ENCODE measurements at places on chromosomes 1 and 21. TPM values are rescaled to one million over a fixed set of nuclear protein-coding genes. Genes with fewer than 3 reads are reported as not detected.
A peak's percentile ranks its signal among the peaks of the same experiment; 100 is the strongest.

DNA sequence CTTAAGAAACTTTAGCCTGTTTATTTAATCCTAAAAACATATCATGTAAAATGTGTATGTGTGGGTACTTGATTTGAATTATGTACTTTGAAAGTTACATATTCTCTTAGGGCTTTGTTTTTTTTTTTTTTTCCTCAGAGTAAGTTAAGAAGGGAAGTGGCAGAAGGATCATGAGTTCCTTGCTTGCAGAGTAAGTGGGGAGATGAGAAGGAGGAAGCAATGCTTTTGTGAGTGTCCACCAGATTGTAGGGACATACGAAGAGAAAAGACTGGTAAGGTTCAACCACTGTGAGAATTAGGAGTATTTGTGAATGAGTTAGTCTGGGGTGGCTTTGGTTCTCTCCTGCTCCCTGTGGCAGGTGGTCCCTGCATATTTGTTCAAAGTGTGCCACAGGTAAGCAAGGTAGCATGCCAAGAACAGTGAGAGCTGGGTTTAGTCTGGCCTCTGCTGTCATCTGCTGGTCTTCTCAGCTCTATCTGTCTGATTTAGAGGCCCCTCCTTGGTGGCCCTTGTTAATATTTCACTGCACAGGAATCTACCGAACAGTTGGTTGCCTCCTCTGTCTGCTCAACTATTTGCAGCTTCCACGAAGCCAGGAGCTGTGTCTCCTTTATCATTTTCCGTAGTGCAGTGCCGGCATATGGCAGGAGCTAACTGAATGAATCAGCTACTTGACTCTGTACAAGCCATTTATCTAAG, 9.5 kb downstream of the DNM3 start:
- H3K4me3 ChIP-seq, result no peak overlapping the region
- DNase-seq, result no peak
- no peaks in the 10 kb centered on the region for H3K4me1 ChIP-seq
- no peaks in the 10 kb centered on the region for H3K27me3 ChIP-seq
- H3K27ac ChIP-seq, result no peak overlapping the region
- H3K36me3 ChIP-seq, result no peaks in the 10 kb centered on the region

The ATP1A4 gene
- total RNA-seq, result 0.22 TPM

- DNase-seq, result no peak
- no peaks in the 10 kb centered on the region for H3K27me3 ChIP-seq
- H3K4me3 ChIP-seq, result no peak overlapping the region
- H3K27ac ChIP-seq, result no peak overlapping the region
Measured at GRCh38 chr1:163076981-163077761, 8.0 kb downstream of the RGS4 start.

DNA sequence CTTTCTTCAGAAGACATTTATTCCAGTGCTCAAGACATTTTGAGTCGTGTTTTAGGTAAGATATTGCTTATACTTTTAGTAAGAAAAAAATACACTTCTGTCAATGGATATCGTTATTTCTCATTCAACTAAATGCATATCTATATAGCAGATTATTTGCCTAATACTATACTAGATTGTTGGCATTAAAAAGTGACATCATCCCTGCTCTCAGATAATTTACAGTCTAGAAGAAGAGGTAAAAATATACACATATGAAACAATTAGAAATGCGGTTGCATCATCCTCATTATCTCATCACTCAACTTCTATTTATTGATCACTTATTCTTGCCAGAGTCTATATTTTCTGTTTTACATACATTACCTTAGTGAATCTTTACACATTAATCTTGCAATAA, 367.7 kb downstream of the ADGRL2 start:
- H3K36me3 ChIP-seq, result no peaks in the 10 kb centered on the region
- no peaks in the 10 kb centered on the region for H3K4me1 ChIP-seq
- no peak overlapping the region for H3K4me3 ChIP-seq
- no peak overlapping the region for H3K27ac ChIP-seq
- H3K27me3 ChIP-seq, result no peaks in the 10 kb centered on the region

DNA sequence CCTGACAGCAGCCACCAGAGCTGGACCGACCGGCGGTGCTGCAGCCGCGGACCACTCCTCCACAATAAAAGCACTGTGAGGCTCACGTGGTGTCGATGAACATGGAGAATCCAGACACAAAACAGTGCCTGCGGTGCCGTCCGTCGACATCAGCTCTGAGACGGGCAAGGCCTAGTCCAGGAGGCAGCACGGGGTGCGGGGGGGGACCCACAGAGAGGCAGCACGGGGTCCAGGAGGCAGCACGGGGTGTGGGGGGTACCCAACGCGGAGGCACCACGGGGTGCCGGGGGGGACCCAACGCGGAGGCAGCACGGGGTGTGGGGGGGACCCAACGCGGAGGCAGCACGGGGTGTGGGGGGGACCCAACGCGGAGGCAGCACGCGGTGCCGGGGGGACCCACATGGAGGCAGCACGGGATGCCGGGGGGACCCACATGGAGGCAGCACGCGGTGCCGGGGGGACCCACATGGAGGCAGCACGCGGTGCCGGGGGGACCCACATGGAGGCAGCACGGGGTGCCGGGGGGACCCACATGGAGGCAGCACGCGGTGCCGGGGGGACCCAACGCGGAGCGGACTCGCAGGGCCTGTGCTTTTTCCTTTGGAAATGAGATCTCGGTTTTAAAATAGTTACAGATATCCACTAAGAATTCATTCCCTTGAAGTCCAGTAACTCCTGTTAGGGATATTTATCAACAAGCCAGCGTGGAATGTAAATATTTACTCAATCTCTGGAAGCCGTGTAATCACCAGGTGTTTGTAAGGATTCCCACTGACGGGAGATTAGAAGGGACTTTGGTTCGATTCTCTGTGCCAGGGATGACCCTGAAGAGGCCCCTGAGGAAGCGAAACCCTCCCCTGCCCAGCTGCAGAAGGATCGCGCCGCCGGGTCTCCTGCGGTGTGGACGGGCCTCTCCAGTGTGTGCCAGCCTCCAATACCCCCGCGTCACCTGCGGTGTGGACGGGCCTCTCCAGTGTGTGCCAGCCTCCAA, 52.1 kb downstream of the COL6A1 start:
- no peaks in the 10 kb centered on the region for H3K27me3 ChIP-seq
- no peak overlapping the region for H3K4me3 ChIP-seq
- peak overlapping the region; percentile 43 for H3K27ac ChIP-seq
- no peak for DNase-seq

GRCh38 chr1:3459940-3460671, 5.6 kb downstream of the ARHGEF16 start:
- H3K4me1 ChIP-seq, result peaks cover 8% of the 10 kb centered on the region
- no peaks in the 10 kb centered on the region for H3K27me3 ChIP-seq
- no peaks in the 10 kb centered on the region for H3K36me3 ChIP-seq
- no peak overlapping the region for H3K4me3 ChIP-seq

The OR2AK2 gene
- total RNA-seq, result 0.36 TPM

DNA sequence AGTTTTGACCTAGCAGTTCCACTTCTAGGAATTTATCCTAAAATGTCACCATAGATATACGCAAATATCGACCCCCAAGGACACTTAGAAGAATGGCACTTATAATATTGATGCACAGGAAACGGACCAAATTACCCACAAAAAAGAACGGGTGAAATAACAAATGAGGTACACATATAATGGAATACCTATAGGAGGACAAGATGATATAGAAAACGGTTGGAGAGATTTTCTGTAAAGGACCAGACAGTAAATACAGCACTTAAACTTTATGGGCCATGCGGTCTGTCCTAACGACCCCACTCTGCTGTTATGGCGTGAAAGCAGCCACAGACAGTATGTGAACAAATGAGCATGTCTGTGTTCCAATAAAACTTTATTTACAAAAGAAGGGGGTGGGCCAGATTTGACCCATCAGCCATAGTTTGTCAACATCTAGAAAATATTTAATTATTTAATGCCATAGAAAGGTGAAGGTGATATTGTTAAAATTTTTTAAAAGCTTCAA, 2.4 kb downstream of the TMPRSS3 start:
- no peaks in the 10 kb centered on the region for H3K36me3 ChIP-seq
- H3K4me1 ChIP-seq, result no peaks in the 10 kb centered on the region
- no peak overlapping the region for H3K27ac ChIP-seq
- H3K4me3 ChIP-seq, result no peak overlapping the region

DNA sequence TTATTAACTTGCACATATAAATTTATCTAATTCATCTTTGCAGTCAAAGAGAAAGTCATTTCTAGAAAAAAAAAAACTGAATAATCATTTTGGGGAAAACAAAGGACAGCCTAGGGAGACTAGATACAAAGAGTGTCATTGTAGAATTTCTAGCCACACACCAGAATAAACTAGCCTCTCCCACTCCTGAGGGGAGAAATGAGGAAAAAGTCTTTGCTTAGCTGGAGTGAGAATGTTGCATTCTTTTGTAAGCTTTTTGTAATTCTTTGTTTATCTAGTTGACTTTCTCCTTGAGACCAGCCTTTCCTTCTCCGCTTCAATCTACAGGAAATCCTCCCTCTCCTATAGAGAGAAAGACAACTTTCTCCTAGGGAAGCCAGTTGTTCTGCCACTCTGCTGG, 15.9 kb upstream of the CGN start:
- no peak for DNase-seq
- H3K27ac ChIP-seq, result no peak overlapping the region
- H3K27me3 ChIP-seq, result no peaks in the 10 kb centered on the region
- no peaks in the 10 kb centered on the region for H3K4me1 ChIP-seq

DNA sequence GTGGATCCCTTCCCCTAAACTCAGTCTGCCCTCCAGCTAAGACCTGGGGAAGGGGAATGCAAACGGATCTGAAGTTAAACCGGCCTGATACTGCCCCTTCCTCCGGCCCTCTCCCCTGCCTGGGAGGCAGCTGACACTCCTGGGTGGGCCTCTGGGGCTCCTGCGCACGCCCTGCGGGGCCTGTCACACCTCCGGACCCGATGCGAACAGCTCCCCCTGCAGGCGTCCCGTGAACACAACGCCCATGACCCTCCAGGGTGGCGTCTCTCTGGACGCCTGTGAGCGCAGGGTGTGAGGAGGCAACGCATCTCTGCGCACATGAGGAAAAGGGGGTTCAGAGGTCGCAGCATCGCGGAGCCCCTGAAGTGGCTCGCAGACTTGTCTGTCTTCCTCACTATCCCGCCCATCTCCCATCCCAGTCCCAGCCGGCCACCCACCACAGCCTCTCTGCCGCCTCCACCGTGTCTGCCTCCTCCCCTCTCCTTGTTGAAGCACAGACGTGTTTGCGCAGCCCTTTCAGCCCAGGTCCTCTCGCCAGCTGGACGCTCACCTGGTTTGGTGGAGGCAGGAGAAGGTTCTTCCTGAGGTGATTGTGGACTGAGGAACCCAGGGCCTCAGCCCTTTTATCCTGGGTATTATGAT, 421 bp upstream of the LCE3A start:
- peaks cover 12% of the 10 kb centered on the region for H3K4me1 ChIP-seq
- DNase-seq, result no peak
- H3K4me3 ChIP-seq, result no peak overlapping the region
- H3K27me3 ChIP-seq, result no peaks in the 10 kb centered on the region
- no peaks in the 10 kb centered on the region for H3K36me3 ChIP-seq
- H3K27ac ChIP-seq, result no peak overlapping the region

DNA sequence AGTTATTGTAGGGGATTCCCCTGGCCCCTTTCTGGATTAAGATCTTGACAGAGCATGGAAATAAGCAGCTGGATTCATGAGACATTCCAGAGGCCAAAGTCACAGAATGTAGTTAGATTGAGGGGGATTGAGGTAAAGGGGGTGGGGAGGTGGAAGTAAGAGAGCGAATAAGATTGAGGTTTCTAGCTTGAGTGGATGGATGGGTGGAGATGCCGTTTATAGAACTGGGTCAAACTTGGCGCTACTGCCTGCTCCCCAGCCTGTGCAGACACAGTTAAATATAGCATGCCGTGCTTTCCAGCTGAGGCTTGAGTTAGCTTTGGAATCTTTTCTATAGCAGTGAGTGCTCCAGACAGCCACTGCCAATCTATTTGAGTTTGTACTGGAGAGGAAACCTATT, 85.7 kb downstream of the DYRK1A start:
- H3K36me3 ChIP-seq, result no peaks in the 10 kb centered on the region
- no peak for DNase-seq
- no peaks in the 10 kb centered on the region for H3K27me3 ChIP-seq
- peaks cover 16% of the 10 kb centered on the region for H3K4me1 ChIP-seq
- H3K4me3 ChIP-seq, result no peak overlapping the region
- H3K27ac ChIP-seq, result no peak overlapping the region

DNA sequence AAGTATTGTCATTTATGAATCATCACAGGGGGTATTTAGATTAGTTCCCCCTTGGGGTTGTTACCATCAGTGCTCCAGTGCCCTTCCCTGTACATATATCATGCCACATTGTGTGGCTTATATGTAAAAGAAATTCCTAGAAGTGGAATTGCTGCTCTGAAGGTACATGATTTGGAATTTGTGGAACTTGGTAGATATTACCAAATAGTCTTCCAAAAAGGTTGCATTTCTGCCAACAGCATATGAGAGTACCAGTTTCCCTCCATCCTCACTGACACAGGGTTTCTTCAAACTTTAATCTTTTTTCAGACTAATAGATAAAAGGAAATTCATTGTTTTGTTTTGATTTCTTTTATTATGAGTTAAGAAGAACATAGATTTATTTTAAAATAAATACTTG, 41.3 kb downstream of the AKNAD1 start:
- peak overlapping the region; percentile 22 for H3K4me3 ChIP-seq
- no peaks in the 10 kb centered on the region for H3K36me3 ChIP-seq

GRCh38 chr1:167752219-167752985, 30.6 kb downstream of the MPZL1 start:
- no peaks in the 10 kb centered on the region for H3K36me3 ChIP-seq
- H3K4me3 ChIP-seq, result no peak overlapping the region
- DNase-seq, result no peak
- peaks cover 5% of the 10 kb centered on the region for H3K4me1 ChIP-seq
